ENCODE measurements at places on chromosomes 3 and 15.
A peak's percentile ranks its signal among the peaks of the same experiment; 100 is the strongest.

DNA sequence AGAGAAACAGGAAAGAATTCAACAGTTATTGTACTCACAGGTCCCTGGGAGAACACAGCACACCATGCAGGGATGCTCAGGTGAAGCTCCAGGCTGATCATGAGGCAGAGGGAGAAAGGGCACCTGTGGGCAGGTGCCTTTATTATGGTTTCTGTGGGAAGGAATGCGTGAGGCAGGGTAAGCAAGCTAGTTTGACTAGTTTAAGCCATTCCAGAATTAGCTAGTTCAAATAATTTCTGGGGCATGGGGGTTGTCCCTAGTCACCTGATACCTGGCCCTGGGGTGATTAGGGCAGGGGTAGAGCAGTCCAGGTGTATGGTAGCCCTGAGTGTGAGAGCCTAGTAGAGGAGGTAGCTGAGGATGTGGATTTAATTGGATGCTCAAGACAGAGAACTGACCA, 47.9 kb upstream of the DCLK3 start:
- no peak for DNase-seq

DNA sequence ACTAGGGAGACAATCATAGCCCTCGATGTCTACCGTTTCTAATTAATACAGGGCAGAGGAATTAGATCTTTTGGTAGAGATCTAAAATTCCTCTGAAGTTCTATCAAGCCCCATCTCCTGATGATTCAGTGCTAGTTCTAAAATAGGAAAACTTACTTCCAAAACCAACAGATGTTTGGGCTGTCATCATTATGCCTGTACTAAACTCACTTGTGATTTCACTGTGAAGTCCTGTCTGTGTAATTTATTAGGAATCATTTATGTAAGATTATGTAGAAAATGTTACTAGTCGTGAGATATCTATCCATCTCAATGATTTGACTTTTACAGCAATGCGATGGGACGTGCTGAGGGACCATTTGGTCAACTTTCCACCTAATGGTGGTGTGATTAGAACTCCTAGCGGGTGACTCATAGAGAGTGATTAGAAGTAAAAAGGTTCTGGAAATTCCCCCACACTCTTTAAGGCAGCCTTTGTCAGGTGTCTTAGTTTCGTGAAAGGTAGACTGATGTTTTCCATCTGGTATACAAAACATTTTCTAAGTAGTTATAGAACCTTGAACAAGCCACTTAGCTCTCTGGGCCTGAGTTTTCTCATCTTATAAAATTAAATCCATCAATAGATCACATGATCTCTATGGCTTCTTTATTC, 34.2 kb downstream of the LIPC start:
- no peak for DNase-seq

DNA sequence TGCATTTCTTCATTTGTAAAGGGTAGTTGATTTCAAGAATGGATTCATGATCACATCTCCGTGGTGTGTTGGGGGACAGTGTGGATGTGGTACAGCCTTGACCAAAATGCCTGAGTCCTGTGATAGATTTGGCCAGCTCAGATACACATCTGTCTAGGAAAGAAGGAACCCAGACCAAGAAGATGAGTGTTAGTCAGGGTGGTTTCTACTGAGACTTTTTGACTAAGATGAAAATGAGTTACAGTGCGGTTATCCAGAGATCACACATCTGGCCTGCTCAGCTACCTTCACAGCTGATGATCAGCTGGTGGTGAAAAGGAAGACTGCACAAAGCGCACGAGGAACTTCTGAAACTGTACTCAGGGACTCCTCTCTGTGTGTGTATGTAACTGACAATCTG, 68.0 kb downstream of the FNDC3B start:
- DNase-seq, result no peak

GRCh38 chr3:105865867-105866350, 2.9 kb downstream of the CBLB start:
- no peak for DNase-seq

DNA sequence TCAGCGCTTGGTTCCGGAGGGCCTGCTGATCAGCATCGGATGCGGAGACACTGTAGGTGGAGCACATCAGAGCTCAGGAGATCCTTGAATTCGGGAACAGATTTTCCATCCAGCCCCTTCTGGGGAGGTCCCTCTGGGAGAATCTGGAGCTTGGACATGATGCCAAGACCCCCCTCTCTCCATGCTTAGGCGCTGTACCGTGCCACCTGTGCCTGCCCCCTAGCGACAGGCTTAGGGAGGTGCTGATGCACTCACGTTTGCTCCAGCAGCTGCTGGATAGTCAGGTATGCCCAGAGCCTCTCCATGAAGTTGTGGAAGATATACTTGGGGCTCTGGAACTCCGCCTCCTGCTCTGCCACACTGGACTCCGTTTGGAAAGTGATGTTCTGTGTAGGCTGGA, 9.7 kb downstream of the ITIH4 start:
- DNase-seq, result no peak

DNA sequence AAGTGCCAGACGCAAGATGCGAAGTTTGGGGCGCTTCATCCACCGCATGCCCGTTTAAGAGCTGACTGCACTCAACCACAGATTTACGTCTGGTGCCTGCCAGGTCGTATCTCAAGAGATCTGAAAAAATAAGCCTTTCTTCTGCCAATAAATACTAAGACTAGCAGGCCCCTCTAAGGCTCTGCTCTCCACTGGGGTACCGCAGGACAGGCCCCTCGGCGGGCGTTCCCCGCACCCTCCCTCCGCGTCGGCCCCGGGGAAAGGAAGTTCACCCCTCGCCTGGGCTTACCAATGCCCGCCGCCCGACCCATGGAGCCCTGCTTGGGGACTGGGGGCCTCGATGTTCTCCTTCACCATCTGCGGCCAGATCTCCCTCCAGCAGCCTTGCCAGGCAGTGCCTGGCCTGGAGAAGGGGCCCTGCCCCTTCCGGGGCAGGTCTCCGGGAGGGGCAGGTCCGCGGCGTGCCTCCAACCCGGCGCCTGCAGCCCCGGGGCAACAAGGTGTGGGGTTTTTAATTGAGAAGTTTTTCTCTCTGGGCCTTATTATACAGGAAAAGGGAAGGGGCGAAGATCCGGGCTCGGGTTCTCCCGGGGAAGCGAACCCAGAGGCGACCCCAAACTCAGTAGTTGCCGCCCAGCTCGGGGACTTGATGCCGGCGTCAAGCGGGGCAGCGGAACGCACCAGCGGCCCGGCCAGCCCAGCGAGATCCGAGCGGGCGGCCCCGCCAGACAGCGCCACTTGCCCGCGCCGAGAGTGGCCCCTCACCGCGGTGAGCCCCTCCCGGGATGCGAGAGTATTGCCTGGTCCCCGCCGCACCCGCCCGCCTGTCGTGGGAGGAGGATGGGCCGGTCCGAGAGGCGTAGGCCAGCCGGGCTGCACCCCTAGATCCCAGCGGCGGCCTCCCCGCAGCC, 735 bp downstream of the GOLGA8B start:
- DNase-seq, result peak; percentile 45

- DNase-seq, result no peak
These were observed 45.2 kb upstream of the TJP1 start for GRCh38 chr15:29867241-29868000.

GRCh38 chr3:66303491-66303901, 82.7 kb downstream of the SLC25A26 start:
- no peak for DNase-seq

- no peak for DNase-seq
These were observed 745 bp downstream of the RSL24D1 start for GRCh38 chr15:55195996-55196395.

- no peak for DNase-seq
These were observed 39.2 kb downstream of the RAB27A start for GRCh38 chr15:55250392-55250791.
